IMR-90 (cell line): ENCODE measurements at places on chromosomes 1 and 21. TPM values are rescaled to one million over a fixed set of nuclear protein-coding genes. Genes with fewer than 3 reads are reported as not detected.

DNA sequence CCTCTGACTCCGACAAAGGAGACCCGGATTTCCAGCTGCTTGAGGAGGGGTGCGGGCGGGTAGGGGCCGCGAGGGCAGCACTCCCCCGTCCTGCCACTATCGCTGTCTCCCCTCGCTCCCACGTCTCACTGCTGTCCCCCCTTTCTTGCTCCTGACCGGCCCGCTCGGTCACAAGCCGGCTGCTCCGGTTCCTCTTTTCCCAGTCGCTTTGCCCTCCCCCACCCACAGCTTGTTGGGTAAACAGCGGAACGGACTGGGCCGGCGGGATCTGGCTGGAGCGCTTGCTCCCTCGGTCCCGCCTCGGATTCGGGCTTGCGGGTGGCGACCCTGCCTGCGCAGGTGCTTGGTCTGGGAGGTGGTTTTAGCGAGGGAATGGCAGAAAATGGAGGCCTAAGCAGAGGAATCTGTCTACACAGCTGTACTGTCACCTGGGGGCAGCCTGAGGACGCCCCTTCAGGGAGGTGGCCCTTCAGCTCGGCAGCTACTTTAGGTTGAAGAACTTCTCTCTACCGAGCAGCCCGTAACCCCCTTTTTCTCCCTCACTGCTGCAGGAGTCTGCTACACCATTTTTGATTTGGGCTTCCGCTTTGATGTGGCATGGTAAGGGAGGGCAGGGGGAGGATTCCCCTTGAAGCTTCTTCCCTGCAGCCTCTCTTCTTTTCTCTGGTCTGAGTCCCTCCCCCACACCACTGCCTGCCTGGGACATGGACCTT, 645 bp downstream of the ATP6V0B start:
- no peak for DNase-seq

Gene FAM131C
- total RNA-seq, result 0.18 and 0.28 TPM in 2 replicates

GRCh38 chr1:165884690-165885304, 57.4 kb downstream of the UCK2 start:
- no peak for DNase-seq

Gene DAB1
- total RNA-seq, result 0.18 and 0.56 TPM in 2 replicates

GRCh38 chr1:25735956-25736529, 64.0 kb upstream of the SELENON start:
- no peak for DNase-seq

DNA sequence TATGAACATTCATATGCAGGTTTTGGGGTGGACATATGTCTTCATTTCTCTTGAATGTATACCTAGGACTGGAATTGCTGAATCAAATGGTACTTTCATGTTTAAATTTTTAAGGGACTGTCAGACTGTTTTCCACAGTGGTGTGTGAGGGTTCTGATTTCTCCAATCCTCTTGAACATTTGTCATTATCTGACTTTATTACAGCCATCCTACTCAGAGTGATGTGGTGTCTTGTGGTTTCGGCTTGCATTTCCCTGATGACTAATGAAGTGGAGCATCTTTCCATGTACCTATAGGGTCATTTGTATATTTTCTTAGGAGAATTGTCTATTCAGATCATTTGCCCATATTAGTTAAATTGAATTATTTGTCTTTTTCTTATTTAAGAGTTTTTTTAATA, 35.4 kb upstream of the ZNF281 start:
- DNase-seq, result peak; percentile 74

Gene GBP6
- total RNA-seq, result not detected in 2 replicates

Gene TMIGD3
- total RNA-seq, result under 0.01 TPM in 1 of 2 replicates, not detected in the other

DNA sequence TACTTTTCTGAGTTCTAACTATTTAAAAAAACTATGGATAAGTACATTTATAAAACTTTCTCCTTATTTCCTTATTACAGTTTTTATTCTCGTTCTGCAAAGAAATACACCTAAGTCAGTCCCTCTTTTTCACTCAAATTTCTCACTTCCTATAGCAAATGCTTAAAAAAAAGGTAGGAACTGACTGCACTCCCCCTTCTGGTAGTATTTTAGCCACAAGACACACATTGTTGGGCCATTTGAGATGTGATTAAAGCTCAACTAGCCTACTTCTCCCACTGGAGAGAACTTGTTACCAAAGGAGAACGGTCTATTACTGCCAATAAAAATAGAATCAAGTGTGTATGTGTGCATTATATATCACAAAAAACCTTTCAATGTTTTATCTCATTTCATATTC, 521.9 kb upstream of the PRMT6 start:
- no peak for DNase-seq

DNA sequence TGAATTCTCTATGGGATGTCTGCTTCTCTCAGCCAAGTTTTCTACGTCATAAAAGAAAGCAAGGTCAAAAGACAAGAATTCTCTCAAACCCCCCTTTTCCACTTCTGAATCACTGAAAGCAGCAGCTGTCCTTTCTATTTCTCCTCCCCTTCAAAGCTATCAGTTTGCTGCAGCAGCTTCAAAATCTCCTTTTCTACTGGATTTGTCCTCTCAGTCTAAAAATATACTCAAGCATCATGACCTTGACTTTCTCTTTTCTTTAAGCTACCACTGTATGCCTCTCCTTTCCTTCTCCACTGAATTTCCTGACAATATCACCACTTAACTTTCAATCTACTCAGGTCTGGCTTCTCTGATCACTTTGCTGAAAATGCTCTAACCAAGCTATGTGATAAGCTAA, 1.9 kb downstream of the WDR64 start:
- no peak for DNase-seq

DNA sequence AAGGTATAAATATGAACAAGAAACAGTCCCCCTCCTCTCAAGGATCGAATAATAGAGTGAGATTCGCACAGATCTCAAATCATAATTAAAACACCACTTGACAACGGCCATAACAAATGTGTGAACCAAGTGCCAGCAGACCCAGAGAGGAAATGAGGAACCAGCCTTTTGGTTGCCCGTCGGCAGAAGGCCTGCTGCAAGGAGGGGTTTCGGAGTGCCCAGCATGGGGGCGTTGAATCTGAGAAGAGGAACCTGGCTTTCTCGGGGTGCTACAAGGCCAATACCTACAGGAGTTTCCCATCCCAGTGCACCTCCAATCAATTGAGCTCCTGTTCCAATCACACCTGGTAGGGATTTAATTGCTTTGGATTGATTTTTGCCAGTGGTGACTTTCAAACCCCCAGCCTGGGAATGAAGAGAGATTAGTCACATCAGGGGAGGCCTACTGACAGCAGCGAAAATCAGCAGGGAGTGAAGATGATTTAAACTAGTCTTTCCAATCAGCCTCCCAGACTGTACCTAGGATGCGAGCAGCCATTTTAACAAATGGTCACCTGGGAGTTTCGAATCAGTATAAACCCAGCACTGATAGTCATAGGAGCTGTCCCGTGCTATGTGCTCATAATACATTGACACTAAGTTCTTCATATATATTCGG, 263.8 kb downstream of the KAZN start:
- DNase-seq, result no peak

DNA sequence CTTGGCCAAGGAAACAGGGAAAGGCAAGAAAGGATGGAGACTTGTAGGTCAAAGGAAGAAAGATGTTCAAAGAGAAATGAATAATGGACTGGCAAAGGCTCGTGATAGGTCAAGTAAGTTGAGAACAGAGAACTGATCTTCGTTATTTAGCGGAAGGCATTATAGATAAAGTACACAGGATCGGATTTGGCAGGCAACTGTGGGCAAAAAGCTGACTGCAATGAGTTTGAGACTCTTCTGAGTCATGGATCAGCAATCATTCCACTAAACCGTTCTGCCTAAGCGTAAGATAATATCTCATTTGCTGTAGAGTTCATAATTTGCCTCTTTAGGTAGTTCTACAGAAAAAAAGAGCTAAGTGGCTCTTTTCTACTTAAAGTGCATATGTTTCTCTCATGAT, 34.1 kb downstream of the KRTAP21-3 start:
- no peak for DNase-seq

Gene HAPLN2
- total RNA-seq, result not detected in 2 replicates

GRCh38 chr1:109116286-109116685, 2.4 kb downstream of the ELAPOR1 start:
- DNase-seq, result no peak

DNA sequence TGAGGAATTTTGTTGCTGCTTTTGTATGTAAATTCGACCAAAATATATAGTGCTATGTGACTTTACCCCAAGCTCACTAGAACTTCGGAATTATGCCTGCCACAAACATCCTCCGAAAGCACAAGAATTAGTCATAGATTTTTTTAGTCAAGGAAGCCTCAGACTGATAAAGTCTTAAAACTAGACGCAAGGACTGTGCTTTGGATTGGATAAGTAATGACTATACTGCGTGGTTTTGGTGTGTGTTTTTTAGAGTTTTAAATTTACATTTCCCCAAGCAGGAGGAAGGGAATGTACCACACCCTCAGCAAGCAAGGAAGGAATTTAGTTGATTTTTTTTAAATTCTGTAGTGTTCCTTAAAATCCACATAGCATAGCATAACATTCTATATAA, 10.3 kb downstream of the WLS start:
- peak; percentile 70 for DNase-seq

GRCh38 chr1:65180977-65181376, 33.0 kb downstream of the AK4 start:
- no peak for DNase-seq

Gene PPIAL4G
- total RNA-seq, result not detected in 2 replicates

Gene RLF
- 29.8 and 33.1 TPM in 2 replicates for total RNA-seq

DNA sequence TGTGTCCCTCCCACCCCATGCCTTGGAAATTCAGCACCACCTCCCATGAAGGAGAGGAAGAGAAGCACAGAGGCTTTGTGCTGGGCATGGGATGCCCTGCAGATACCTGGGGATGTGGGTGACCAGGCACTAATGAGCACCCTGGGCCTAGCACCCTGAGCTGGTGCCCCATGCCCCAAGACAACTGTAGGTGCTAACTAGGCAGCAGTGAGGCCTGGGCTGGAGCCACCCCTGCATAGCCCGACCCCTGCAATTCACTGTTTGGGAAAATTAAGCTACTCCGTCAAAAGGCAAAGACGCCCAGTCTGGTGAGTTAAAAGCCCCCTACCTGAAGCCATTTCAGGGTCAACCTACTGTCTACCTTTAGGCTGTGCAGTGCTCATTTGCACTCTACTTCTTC, 5.4 kb downstream of the KCNA2 start:
- DNase-seq, result no peak

DNA sequence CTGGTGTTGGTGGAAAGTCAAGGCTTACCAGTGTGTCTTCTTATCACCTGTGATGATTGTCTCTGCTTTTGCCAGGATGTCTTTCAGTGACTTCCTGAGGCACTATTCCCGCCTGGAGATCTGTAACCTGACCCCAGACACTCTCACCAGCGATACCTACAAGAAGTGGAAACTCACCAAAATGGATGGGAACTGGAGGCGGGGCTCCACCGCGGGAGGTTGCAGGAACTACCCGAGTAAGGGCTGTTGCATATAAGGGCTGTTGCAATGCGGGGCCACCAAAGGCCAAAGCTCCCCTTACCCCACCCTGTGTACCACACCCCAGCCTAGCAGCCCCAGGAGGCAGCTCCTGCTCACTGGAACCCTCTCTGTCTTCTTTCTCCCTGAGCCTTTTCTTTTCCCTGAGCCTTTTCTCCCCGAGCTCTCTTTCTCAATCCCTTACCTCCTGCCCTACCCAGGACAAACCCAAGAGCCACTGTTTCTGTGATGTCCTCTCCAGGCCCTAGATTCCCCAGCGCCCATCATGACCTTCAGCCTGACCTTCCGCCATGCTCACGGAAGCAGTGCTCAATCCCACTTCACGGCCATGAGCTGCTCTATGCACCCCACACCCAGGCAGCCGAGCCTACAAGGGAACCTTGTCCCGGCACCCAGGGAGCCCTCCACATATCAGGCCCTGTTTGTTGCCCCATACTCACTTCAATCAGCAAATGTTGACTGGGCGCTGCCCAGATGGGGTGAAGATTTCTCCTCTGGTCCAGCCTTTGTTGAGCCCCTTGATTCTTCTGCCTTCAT, 40.6 kb downstream of the CAPN2 start:
- DNase-seq, result no peak

GRCh38 chr1:184483101-184483683, 96.4 kb downstream of the C1orf21 start:
- DNase-seq, result peak; percentile 83

DNA sequence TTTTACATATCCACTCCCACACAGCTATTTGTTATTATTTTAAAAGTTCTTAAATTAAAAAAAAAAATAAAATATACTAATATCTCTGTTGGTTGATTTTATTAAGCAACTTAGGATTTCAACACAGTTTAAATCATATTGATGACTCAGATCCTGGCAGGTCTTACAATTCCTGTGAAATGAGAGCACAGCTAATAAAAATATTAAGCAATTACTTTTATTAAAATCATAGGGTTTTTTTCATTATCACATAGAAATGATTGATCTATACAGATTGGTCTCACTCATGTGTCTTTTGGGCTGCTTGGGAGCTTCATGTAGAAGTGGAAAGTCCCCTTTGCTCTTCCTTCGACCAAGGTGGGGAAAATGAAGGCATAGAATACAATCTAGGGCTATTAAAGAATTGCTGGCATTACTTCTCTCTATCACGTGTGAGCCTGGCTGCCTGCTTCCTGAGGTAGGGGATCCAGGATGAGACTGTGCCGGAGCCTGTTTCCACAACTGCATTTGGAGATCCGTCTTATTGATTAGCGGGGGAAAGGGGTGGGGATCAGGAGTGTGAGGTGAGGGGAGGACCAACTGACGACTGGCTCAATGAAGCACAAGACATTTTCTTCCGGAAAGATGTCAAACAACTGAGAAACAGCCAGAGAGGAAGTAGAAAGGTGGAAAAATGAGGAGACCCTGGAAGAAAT, 858.0 kb downstream of the USP25 start:
- DNase-seq, result peak; percentile 77

Gene GNAT2
- total RNA-seq, result 0.28 and 0.36 TPM in 2 replicates

GRCh38 chr1:165629151-165629550, 1.9 kb upstream of the MGST3 start:
- no peak for DNase-seq

Gene OR10Z1
- total RNA-seq, result not detected in 2 replicates

DNA sequence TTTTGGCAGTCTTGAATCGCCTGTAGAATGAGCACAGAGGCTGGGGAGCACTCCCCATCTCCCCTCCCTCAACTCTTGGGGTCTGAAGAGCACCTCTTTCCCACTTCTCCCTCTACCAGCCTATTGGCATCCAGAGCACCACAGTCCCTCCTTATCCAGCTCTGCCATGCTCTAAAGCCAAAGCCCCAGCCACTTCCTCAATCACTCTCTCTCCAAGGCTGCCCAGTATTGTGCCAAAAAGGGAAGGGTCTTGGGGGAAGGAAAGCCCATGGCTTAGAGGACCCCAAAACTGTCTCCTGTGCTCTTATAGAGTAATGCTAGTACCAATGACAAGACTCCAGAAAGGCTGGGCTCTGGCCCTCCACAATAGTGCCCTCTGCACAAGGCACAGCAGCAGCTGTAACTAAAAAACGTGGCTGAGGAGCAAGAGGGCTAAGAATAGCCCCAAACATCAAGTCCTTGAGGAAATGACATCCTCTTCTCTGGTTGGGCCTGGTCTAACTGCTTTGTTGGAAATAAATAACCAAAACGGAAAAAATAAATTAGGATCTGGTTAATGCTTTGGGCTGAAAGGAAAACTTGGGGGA, 28.4 kb downstream of the SLC27A3 start:
- no peak for DNase-seq

DNA sequence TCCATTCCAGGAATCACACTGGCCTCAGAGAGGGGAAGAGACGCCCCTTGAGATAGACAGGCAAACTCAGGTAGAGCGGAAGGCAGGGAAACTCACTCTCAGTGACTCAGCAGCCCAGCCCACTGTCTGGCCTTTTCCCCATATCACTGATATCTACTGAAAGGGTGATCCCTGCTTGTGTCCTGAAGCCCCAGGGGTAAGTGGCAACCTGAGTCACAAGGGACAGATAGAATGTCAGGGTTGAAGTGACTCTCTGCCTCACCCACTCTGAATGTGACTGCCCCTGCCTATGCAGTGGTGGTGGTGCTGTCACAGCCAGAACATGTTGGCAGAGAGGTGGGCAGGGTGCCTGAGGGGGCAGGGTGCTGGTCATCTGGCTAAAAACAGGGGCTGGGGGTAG, 157.5 kb upstream of the FGGY start:
- DNase-seq, result no peak
